Keratinocyte (primary cell): ENCODE measurements at places on chromosomes 11 and 22. TPM values are rescaled to one million over a fixed set of nuclear protein-coding genes. Genes with fewer than 3 reads are reported as not detected.

DNA sequence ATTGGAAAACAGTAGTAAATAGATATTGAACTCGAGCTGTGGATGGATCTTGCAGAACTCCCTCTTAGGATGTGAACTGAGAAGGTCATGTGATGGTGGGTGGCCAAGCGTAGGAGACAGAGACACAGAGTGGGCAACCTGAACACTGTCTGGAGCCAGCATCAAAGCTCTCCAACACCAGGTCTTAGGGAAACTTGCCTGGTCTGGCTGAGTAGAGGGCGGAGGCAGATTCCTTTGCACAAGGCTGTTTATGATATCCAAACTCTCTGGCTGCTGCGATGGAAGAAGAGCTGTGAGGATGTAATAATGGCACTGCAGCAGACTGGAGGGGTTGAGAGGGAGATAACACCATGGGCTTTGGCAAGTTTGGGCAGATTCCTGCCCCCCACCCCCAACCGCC, 10.1 kb downstream of the NAV2 start:
- DNase-seq = no peak

DNA sequence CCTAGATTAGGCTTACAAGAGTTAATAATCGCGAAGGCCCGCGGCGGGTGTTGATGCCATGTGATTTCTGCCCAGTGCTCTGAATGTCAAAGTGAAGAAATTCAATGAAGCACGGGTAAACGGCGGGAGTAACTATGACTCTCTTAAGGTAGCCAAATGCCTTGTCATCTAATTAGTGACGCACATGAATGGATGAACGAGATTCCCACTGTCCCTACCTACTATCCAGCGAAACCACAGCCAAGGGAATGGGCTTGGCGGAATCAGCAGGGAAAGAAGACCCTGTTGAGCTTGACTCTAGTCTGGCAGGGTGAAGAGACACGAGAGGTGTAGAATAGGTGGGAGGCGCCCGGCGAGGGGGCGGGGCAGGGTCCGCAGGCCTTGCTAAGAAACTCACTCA, 65.5 kb downstream of the AAMDC start:
- no peak for DNase-seq

DNA sequence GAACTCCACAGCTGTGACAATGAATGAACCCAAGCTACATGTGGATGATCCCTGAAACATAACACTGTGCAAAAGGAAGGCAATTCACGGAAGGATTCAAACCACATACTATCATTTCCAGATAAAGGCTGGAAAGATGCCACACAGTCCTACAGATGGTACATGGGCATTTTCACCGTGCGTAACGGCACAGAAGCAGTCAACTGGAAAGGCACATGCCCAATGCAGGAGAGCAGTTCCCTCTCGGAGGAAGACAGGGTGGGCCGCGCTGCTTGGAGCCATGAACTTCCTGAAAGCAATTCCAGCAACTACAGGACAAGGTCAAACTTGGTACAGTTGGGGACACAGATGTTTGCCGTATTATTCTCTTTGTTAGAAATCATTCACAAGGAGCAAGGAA, 103.7 kb downstream of the SHANK2 start:
- no peak for DNase-seq

GRCh38 chr11:28176351-28176750, 68.2 kb downstream of the METTL15 start:
- DNase-seq = no peak

GRCh38 chr11:120212259-120212878, 1.5 kb downstream of the OAF start:
- DNase-seq = no peak

Gene KLHL35
- 0.43 to 1.0 TPM (median 0.58 TPM) in 3 replicates for polyA plus RNA-seq

Gene LDHAL6A
- polyA plus RNA-seq = not detected in 3 replicates

DNA sequence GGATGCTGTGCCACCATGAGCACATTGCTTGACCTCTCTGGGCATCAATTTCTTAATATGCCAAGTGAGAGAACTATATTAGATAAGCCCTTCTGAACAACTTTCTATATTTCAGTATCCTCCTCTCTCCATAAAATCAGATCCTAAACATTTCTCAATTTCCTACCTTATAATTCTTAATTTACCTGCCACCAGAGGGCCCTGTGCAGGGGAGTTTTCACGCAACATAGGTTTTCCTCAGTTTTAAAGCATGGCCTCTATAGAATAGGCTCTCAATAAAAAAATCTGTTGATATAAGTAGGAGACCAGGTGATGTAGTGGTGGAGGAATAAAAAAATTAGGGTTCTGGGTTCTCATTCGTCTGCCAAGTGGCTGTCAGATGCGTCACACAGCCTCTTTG, 83.7 kb upstream of the DBX1 start:
- no peak for DNase-seq

Gene CD3G
- not detected in 3 replicates for polyA plus RNA-seq

Gene STK33
- polyA plus RNA-seq = 0.05 to 0.18 TPM (median 0.06 TPM) in 3 replicates

DNA sequence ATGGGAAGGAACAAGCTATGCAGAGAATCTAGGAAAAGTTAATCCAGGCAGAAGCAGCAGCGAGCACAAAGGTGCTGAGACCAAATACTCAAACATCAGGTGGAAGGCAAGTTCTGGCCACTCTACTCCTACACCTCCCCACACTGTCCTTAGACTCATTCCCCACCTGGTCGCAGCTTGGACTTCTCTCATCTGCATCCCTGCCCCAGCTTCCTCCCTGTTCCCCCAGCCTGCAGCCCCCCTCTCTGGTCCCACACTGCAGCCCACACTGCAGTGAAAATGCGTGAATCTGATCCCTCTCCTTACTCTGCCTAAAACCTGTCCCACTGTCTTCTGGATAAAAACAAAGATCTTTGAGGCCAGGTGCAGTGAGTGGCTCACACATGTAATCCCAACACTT, 9.1 kb downstream of the TPBGL start:
- DNase-seq = no peak

Gene OR4C15
- not detected in 3 replicates for polyA plus RNA-seq

Gene HTR3A
- not detected in 3 replicates for polyA plus RNA-seq

DNA sequence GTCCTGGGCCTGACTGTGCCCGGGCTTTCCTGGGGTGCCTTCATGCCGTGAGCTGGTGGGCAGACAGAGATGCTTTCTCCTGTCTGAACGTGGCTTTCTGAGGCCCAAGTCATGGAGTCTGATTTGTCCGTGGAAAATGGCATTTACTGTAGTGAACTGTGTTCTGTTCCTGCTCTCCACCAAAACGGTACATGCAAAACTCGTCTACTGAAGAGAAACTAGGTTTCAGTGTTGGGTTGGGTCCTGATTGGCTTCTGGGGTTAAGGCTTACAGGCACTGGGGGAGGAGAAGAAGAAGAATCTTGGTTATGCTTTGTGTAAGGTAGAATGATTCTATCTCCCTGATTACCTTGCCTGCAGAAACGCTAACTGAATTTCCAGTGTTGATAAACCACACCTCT, 541.7 kb downstream of the NTM start:
- DNase-seq = no peak

DNA sequence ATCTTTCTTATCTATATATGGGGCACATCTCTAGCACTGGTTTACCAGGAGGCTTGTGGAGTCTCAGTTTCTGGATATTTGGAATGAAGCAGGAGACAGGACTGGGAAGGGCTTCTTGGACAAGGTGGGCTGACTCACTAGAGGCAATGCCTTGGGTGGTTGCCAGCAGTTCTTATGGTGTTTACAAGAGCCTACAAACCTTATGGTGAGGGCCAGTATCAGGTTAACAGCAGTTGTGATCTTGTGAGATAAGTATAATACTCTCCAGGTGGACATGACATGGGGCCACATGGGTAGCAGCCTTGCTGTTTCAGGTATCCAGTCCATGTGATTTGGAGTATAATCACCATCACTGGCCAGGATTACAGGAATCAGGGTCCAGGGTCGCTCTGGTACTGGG, 10.2 kb downstream of the FUT4 start:
- DNase-seq = no peak
